ENCODE measurements at places on chromosomes 1 and 21.

DNA sequence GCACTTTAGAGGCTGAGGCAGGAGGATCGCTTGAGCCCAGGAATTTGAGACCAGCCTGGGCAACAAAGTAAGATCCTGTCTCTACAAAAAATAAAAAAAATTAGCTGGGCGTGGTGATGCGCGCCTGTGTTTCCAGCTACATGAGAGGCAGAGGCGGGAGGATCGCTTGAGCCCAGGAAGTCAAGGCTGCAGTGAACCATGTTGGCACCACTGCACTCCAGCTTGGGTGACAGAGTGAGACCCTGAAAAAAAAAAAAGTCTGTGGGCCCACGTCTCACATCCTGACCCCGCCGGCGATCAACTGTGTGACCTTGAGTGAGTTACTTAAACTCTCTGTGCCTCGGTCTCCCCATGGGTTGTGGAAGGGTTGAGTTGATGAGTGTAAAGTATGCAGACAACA lies 12.7 kb upstream of the ZBTB21 start:
- no peak for DNase-seq

GRCh38 chr1:184664042-184664660 lies 90.5 kb downstream of the EDEM3 start:
- no peak for DNase-seq

DNA sequence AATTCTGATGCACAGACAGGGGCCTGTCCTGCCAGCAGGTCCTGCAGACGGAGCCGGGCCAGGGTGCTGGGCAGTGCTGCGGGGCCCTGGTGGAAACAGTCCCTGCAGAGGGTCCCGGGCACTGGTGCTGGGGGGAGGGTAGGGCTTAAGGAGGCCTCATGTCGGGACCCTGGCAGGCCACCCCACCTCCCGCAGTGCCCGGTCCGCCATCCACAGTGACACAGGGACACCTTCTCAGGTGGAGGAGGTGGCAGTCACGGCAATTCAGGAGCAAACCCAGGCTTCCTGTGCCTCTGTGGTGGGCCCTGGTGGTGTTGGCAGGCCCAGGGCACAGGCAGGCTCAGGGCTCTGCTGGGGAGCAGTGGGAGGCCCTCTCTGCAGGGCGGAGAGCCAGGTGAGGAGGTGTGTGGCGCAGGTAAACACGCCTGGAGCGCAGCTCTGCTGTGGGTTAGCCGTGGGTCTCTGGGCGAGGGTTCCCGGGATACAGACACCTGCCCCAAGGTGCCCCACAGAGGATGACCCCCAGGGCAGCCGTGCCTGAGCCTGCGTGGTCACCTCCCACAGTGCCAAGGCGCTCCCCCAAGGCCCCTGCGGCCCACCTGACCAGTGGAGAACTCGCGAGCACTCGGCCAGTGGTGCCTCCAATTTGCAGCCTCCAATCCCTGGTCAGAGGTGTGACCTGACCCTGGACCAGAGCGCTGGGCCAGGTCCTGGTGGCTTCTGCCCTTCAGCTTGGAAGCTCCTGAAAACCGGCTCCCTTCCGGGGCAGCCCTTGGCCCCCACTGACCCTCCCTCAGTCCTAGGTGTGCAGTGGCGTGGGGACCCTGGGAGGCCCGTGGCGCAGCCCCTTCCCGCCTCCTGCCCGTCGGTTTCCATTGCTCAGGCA lies 19.2 kb downstream of the COL18A1 start:
- DNase-seq = no peak

DNA sequence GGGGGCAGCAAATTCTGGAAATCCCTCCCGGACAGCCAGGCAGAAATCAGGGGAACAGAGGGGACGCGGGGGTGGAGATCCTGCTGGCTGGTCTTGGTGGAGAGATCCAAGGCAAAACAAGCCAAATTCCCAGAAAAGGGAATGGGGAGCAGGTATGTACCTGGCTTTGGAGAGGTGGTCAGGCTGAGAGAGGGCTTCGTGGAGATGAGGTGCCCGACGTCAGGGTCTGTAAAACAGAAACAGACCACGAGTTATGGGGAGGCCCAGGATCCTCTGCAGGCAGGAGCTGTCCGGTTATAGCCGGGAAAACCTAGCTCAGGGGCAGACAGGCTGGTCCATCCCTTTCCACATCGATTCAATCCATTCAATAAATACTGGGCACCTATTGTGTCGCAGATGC lies 4.4 kb downstream of the CLEC20A start:
- no peak for DNase-seq

GRCh38 chr21:14595449-14595848 lies 49.3 kb upstream of the SAMSN1 start:
- DNase-seq = no peak

DNA sequence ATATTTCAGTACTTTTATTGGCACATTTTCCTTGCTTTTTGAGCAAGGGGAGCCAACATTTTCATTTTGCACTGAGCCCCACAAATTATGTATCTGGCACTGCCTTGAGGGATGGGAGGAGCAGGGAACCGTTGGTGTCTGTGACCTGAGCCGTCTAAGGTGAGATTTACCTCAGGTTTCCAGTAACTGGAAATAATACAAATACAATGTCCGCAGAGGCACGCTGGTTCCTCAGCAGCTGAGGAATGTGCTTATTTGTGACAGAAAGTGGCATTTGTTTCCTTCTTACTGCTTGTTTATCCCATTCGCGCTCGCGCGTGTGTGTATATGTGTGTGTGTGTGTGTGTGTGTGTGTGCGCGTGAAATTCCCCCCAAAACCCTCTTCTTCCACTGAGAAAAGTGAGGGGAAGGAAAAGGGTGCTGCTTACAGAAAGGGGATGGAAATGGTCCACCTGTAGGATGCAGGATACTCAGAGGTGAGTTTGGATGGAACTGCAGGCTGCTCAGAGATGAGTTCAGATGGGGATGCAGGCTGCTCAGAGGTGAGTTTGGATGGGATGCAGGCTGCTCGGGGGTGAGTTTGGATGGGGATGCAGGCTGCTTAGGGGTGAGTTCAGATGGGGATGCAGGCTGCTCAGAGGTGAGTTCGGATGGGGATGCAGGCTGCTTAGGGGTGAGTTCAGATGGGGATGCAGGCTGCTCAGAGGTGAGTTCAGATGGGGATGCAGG lies 30.2 kb upstream of the SLAMF1 start:
- DNase-seq = no peak

- no peak for DNase-seq
Measured at GRCh38 chr1:108575375-108575774, 15.5 kb downstream of the EEIG2 start.

GRCh38 chr1:9852410-9853248 lies 28.9 kb upstream of the CLSTN1 start:
- DNase-seq = no peak

DNA sequence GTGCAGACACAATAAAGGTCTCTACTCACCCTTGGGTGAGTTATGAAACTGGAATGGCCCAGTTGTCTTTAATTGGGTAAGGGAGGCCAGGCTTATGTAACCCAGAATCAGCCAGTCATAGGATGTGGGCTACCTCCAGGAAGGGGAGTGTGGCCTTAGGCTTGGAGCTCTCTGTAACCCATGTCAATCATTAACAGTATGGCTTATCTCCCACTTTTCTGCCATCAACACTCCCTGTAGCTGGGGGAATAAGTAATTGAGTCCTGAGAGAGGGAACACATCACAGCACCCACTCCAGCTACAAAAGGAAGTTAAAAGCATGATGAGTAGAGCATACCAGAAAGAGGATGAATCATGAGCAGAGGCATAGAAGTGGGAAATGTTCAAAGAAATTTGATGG lies 327.0 kb upstream of the DUSP10 start:
- DNase-seq = peak; percentile 100

- DNase-seq = no peak
Measured at GRCh38 chr1:167899253-167899681, 14.7 kb downstream of the ADCY10 start.

DNA sequence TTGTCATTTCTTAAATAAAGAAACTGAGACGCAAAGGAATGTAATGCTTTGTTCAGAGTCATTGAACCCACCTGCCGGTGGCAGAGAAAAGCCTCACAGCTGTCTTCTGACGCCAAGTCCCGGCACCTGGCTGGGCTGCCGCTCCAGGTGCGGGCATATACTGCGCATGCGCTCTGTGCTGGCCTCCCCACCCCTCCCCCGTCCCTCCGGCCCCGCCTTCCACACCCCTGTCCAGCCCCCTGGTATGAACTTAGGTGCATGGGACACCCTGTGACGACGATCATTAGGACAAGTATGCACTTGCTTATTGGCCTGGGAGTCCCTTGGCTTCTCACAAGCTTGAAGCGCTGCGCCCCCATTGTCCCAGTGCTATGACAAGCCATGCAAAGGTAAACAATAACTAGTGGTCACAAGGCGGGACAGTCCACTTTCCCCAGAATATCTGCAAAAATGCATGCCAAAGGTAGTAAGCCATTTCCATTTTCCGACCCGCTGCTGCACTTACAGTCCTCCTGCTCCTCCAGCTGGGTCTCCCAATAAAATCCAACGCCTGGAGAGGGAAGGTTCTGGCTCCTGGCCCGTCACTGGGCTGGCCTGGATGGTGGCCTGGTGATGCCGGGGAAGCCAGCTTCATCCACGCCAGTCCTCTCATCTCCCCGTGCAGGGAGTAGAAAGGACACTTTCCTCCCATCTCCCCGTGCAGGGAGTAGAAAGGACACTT lies 100.4 kb downstream of the PSMG1 start:
- DNase-seq = no peak

DNA sequence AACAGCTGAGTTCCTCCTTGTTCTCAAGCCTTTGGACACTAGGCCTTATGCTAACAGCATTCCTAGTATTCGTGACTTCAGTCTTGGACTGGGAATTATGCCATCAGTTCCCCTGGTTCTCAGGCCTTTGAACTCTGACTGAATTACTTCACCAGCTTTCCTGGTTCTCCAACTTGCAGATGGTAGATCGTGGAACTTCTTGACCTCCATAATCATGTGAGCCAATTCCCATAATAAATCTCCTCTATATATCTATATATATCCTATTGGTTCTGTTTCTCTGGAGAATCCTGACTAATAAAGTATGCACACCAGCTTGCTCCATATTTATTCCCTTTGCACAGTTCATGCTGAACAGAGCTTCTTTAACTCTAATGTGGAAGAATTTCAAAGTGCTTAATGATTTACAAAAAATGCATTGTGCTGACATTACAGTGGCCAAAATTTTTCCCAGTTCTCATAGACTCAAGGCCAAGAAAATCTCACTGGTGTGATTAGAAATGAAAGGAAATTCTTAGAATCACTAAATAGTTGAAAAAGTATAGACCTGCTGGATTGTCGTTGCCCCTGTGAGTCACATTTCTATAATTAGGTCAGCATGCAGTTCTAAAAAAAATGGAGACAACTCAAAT lies 462.9 kb upstream of the ADAMTS5 start:
- DNase-seq = no peak

DNA sequence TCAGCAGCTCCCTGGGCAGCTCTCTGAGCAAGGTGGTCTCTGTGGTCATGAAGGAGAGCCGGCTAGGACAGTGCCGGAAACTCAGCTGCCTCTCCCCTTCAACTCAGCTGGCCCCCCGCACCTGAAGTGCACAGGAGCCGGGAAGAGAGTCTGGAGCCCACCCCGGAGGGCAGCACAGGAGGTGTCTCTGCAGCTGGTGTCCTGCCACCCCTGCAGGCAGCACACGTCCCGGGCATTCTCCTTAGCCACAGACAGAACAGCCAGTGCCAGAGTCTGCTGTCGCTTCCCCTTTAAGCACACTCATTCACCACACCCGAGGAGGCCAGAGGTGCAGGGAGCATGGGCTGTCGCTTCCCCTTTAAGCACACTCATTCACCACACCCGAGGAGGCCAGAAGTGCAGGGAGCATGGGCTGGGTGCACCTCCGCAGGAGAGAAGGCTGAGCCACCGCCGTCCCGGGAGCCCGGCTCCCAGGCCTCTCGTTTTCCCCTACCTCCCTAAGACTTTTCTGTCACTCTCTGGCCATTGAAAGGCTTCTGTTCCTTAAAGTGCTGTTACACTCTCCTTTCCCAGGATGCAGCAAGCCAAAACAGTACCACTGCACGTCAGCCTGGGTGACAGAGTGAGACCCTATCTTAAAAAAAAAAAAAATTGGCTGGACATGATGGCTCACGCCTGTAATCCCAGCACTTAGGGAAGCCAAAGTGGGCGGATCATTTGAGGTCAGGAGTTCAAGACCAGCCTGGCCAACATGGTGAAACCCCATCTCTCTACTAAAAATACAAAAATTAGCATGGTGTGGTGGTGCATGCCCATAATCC lies 16.9 kb upstream of the SAMD11 start:
- DNase-seq = peak; percentile 91

DNA sequence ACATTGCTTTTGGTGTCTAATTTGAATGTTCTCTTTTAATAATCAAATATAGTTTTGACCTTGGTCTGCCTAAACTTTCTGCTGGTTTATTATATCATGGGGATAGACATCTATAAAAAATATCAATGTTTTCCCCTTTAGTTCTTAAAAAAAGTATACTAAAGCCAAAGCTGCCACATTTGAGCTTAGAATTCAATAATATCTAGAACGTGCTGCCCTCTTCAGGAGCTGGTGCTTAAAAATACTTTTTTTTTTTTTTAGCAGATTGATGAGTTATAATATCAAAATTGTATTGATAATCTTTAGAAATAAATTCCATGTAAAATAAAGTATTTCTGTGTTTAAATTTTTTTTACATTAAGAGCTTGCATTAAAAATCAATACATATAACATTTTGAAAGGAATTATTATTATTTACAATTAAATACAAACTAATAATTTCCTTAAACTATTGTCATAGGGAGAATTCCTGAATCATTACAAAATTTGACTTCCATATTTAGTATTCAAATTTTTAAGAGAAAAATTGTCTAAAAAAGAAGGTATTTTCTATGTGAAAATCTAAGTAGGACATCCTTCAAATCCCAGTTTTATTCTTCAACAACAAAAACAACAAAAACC lies 40.1 kb upstream of the ADGRL2 start:
- no peak for DNase-seq

- DNase-seq = no peak
Measured at GRCh38 chr1:150221552-150221951, 14.4 kb downstream of the ANP32E start.

GRCh38 chr1:24363994-24364393 lies 44.8 kb downstream of the GRHL3 start:
- no peak for DNase-seq

DNA sequence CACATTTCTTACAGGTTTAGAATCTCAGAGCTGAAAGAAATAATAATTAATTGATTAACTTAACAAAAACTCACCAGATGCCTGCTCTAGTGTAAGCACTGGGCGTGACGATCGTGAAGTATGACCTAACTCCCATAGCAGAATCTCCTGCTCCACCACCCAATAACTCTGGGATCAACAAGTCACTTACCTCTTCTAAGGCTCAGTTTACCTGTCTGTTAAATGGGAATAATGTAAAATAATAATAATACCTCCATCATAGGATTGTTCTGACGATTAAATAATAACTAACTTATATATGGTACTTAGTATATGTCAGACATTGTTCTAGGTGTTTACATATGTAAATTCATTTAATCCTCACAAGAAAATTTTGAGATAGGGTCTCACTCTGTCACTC lies 24.6 kb downstream of the COA7 start:
- DNase-seq = no peak

- DNase-seq = no peak
Measured at GRCh38 chr1:153543736-153544135, 1.9 kb downstream of the S100A4 start.

- no peak for DNase-seq
Measured at GRCh38 chr1:43722810-43723209, 15.5 kb downstream of the ST3GAL3 start.

- no peak for DNase-seq
Measured at GRCh38 chr1:43947061-43947873, 517 bp downstream of the IPO13 start.
